Heart left ventricle (tissue), 16 donors: ENCODE measurements at places on chromosomes 3 and 15.

DNA sequence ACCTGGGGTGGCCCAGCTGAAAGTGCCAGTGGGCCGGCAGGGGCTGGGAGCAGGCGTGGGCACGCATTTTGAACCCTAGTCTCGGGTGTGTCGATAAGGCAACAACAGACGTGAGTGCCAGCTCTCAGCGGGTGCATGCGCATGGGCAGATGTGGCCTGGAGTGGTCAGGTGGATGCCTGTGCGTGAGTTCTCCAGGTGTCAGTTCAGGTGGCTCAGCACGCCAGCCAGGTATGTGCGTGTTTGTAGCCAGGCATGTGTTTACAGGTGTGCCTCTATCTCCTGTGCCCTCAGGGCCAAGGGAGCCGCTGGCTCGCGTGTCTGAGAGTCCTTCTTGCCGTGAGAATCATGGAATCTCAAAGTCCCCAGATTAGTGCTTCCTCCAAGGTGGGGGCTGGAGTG lies 14.8 kb downstream of the CYP1A2 start:
- DNase-seq = no peak

GRCh38 chr3:28250999-28251398 lies 9.6 kb downstream of the CMC1 start:
- DNase-seq = no peak

DNA sequence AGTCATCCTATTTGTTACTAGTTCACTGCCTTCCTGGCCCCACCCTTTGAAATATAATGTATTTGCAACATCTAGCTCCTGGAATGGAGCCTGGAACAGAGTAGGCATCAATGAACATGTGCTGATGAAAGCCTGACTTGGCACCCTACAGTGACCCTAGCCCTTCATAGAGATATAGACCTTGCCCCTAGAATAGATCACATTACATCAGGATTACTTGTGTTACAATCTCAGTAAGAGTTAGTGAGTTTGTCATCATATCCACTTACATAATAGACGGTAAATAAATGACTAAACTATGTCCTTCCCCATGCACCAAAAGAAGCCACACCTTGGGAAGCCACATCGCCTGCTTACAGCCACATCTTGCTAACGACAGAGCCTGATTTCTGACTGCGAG lies 110.5 kb upstream of the WNT5A start:
- DNase-seq = no peak

- no peak for DNase-seq
Measured at GRCh38 chr15:83904107-83905040, 250.5 kb downstream of the ADAMTSL3 start.

GRCh38 chr3:47515864-47516319 lies 2.4 kb upstream of the ELP6 start:
- DNase-seq = no peak

DNA sequence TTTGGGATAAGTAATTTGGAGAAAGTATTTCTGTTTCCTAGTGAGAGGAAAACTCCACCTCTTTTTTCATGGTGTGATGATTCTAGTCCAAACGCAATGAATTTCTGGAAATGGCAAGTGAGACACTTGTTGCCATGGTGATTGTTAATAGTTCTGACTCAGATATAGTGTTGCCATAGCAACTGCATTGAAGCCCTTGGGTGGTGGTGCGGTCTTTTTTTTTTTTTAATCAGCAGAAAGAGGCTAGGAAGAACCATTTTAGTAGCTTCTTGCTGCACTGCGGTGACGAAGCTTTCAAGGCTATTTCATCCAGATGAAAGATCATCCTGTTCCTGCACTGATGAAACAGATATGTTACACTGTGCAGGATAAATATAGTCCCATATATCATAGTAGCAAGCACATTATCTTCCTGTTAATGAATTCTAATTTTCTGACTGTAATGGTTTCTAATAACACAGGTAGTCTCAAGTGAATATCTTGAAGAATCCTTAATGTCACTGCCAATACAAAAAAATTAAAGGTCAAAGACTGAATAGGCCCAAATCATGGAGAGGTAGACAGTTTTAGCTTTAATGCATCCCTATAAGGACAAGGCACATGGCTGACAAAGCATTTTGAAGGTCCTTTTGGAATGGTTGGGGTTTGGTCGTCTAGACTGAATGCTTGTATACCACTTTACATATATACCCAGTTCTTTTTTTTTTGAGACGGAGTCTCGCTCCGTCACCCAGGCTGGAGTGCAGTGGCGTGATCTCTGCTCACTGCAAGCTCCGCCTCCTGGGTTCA lies 125.1 kb upstream of the ZBTB20 start:
- DNase-seq = no peak

DNA sequence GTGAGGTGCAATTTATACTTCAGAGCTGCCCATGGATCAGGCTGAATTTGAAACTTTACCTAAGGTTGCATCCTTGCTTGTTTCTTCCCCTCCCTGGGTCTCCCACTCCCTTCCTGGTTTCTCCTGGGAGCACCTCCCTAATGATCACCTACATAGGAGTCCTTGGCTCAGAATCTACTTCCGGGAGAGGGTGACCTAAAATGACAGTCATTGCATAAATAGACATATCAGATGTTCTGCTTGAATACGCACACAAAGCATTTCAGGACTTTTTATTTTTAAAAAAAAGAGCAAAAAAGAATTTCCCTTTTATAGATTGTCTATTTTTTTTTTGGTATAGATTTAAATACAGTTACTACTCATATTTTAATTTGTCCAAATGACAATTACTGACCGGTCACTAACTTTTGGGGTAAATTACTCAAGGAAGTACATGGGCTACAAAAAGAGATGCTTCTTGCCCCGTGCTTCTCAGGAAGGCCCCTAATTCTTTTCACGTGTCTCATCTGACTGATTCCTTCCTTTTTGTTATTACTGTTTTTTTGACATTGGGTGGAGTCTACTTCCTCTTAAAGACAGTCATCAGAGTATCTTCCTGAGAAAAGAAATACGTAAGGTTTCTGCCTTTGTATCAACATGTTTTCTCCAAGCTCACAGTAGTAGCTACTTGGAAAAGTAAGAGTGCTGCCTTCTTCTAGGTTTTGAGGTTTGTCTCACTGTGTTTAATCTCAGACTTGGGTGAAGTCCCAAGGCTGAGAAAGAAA lies 4.9 kb upstream of the MYZAP start:
- DNase-seq = no peak

DNA sequence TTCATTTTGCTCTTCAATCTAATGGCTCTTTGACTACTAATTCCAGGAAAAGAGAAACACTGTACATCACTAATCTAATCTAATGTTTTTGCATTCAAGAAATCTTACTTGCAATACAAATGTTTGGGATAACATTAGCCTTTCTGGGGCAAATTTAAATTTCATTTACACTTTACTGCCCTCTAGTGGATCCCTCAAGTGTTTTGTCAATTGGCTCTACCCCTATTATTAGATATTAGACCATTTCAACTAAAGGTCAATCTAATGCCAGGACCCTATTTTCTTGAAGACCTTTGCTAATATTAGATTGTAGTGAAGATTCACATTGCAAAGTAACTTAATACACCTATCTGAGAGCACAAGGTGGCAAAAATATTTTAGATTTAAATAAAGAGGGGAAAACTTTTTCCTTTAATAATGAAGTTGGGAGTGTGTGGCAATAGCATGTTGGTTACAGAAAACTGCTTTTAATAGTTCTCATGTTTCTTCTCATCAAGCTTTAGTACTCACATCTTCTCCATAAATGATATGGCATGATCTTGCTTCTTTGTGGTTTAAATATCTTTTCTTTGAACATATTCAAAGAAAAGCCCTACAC lies 5.0 kb downstream of the C2CD4A start:
- no peak for DNase-seq

DNA sequence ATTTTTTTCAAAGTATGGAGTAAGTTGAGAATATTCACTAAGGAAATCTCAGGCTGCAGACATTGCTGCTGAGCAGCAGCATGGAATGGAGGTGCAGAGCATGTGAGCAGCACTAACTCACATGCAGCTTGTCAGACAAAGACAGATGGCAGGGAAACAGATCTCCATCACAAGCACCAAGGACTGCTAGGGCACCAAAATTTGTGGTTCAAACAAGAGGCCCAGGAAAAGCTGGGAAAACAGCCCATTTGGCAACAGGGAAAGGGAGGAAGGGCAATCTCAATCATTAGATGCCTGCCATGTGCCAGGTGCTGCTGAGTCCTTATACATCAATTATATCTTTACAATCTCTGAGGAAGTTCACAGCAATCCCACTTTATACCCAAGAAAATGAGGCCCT lies 47.2 kb upstream of the EIF1B start:
- no peak for DNase-seq

DNA sequence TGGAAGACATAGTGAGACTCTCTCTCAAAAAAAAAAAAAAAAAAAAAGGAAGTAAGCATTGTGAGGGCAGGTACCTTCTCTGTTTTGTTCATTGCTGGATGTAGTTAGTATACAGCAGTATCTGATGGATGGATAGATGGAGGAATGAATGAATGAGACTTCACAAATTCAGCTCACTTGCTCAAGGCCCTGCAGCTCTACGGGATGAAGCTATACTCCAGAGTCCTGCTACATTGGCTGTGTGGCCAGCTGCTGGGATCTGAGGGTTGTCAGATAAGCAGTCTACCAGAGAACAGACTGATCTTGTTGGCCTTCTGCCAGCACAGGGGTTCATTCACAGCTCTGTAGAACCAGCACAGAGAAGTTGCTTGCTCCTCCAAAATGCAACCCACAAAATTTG lies 35.0 kb downstream of the MLH1 start:
- DNase-seq = peak; percentile 72

DNA sequence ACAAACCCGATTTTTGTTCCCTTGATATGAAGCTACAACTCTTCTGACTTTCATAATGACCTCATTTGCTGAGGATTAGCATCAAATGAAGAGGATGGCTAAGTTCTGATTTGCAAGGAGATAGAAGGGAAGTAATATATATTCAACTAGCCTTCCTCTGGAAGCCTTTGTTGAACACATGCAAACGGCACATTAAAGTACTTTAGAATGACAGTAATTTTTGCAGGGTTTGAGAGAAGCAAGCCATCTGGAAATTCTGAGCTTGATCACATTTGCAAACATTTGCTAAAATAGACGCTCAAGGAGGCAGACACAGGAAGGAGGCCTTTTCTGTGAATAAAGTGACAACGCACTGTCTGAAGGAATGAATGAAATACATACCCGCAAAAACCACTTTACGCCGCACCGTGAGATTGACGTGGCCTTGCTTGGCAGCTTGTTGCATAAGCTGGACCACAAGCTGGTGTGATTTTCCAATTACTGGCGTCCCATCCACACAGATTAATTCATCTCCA lies 657.2 kb downstream of the MAGI1 start:
- no peak for DNase-seq
